NCI-H146 (cell line): ENCODE measurements at places on chromosomes 16 and 17.

GRCh38 chr16:23642246-23642774, 1.0 kb downstream of the DCTN5 start:
- no peak for DNase-seq

DNA sequence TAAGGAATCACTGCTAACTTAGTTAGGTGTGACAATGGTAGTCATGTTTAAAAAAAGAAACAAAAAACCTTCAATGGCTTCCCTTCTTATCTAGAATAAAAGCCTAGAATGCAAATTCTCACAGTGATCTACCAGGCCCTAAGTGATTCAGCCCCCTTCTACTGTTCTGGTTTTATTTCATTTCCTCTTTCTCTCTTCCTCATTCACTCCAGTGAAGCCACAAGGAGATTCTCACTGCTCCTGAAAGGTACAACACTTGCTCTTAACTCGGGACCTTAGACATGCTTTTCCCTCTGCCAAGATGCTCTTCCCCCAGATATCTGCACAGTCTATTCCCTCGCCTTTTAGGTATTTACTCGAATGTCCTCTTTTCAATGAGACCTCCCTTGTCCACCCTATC, 3.7 kb downstream of the PIGS start:
- DNase-seq = no peak

DNA sequence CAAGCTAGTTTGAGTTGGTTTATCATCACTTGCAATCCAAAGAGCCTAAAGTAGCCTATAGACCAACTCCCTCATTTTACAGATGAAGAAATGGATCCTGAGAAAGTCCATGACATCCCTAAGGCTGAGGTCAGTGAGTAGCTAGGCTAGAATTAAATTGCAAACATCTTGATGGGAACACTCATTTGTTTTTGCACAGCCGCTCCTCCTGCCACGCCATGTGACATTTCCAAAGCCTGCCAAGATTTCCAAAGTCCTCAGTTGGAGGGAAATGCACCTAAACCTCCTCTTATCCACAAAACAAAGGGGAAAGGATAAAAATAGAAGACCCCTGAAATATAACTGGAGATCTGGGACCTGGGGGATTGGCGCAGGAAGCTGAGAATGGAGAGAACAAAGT, 15.0 kb downstream of the TMEM92 start:
- no peak for DNase-seq

DNA sequence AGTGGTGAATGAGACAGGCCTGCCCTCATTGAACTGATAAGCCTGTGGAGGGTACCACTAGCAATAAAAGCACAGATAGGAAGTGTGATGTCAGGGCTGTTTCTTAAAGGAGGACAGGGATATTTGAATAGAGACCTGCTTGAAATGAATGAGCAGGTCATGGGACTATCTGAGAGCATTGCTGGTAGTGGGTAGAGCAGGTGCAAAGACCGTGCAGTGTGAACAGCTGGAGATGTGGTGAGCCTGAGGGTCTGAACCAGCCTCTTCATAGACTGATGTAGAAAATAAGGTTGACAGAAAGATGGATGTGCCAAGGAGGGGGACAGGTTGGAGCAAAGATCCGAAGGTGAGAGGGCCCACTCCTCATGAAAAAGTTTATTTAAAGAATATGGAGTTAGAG, 2.4 kb downstream of the NUP93 start:
- DNase-seq = no peak

GRCh38 chr17:8935191-8935590, 30.3 kb downstream of the PIK3R5 start:
- no peak for DNase-seq

- no peak for DNase-seq
These were observed 10.8 kb upstream of the ZNF629 start for GRCh38 chr16:30797670-30798309.

- no peak for DNase-seq
These were observed 105.5 kb upstream of the AXIN2 start for GRCh38 chr17:65666876-65667321.

DNA sequence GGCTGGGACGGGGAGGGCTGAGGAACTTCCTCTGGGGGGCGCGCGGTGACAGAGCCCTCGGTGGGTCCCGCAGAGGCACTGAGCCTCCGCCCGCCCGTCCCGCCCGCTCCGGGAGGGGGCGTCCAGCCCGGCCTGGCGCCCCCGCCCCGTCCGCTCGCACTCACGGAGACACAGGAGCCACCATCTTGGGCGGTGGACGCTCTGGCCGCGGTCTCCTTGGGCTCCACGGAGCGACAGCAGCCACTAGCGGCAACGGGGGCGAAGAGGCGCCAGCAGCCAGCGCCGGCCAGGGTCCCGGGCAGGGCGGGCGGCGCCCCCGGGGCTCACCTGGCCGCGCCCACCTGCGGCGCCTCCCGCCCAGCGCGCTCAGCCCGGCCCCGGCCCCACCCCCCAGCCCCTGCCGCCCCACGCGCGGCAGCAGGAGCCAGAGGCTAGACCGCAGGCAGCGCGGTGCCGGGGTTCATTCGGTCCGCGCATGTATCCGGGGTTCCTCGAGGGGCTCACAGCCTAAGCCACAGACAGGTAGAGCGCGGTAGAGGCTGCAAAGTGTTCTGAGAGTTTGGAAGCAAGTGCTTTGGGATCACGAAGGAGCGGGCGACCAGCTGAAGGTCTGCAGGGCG, at the start of gene C17orf113:
C17orf113 (minus strand) TSS at position 209 of the 620 bp plus-strand sequence. CDS start 7,225 bp downstream, outside the sequence.
- peak; percentile 76 for DNase-seq

- DNase-seq = no peak
These were observed 38.2 kb downstream of the PRPSAP2 start for GRCh38 chr17:18896146-18896545.

- no peak for DNase-seq
These were observed 1.9 kb upstream of the UTP6 start for GRCh38 chr17:31903401-31903800.

DNA sequence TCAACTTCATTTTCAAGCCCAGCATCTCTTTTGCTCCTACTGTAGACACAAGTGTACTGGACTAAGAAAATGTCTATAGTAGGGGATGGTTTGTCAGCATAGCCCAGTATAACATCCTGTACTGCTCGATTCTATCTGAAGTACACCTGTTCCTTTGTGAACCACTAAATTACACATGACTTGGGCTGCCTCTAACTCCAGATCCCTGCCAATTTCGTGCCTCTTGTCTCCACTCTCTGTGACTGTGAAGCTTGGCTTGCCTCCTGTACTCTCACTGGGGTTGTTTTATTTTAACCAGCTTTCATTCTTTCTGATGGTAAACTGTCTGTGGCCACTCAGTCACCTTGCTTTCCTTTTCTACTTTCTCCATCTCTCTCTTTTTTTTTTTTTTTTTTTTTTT, 24.5 kb downstream of the GFOD2 start:
- DNase-seq = no peak

- no peak for DNase-seq
These were observed 3.0 kb downstream of the RHBDF2 start for GRCh38 chr17:76497979-76498875.

DNA sequence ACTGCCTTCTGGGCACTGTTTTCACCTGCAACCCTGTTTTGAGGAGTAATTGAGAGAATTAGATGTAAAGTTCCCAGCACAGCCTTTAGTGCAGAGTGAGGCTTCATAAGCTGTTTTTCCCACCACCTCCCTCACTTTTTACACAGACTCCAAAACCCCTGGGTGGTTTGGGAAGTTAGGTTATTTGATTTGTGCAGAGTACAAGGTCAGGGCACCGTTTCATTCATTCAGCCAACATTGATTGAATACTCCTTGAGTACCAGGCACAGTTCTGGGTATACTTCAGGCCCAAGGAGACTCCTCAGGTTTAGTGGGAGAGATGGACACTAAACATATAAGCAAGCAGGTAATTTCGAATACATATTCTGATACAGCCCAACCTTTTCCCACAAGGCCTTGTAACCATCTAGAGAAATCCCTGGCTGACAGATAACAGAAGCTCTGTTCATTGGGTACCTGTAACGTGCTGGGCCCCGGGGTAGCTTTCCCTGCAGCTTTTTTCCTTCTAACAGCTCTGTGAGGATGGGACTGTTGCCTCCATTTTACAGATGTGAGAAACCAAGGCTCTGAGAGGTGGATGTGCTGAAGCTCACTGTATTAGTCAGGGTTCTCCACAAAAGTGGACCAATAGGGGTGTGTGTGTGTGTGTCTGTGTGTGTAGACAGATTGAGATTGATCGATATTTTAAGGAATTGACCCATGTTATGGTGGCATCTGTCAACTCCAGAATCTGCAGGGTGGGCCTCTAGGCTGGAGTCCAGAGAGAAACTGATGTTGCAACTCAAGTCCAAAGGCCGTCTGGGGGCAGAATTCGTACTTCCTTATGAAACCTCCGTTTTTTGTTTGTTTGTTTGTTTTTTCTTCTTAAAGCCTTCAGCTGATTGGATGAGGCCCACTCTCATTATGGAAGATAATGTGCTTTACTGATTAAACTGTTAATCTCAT, 234.7 kb downstream of the SNX29 start:
- no peak for DNase-seq

GRCh38 chr16:75280331-75280804, 28.9 kb upstream of the BCAR1 start:
- no peak for DNase-seq

- no peak for DNase-seq
These were observed 21.5 kb upstream of the MYH13 start for GRCh38 chr17:10394201-10394887.

DNA sequence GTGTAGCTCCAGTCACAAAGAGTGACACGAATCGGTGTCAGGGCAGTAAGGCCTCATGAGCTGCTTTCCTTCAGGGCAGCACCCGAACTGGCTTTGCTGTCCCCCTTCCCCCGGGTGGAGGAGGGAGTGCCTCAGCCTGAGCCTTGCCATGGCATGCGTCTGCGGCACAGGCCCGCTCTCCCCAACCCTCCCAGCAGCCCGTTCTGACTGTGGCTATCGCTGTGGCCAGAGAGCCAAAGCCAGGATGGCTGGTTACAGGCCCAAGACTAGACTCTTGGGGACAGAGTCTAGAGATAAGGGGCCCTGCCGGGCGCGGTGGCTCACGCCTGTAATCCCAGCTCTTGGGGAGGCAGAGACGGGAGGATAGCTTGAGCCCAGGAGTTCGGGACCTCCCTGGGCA, 25.9 kb downstream of the CLUH start:
- no peak for DNase-seq
